ENCODE measurements at places on chromosomes 2 and 18. TPM values are rescaled to one million over a fixed set of nuclear protein-coding genes. Genes with fewer than 3 reads are reported as not detected.

SMPD4 gene
- 19.8 TPM for total RNA-seq

GRCh38 chr18:26723981-26724380, 141.5 kb downstream of the AQP4 start:
- DNase-seq, result no peak

PCBP1 gene
- 130 TPM for total RNA-seq

- no peak for DNase-seq
Measured at GRCh38 chr18:31592506-31593157, 955 bp downstream of the TTR start.

ZNF532 gene
- 81.2 TPM for total RNA-seq

DNA sequence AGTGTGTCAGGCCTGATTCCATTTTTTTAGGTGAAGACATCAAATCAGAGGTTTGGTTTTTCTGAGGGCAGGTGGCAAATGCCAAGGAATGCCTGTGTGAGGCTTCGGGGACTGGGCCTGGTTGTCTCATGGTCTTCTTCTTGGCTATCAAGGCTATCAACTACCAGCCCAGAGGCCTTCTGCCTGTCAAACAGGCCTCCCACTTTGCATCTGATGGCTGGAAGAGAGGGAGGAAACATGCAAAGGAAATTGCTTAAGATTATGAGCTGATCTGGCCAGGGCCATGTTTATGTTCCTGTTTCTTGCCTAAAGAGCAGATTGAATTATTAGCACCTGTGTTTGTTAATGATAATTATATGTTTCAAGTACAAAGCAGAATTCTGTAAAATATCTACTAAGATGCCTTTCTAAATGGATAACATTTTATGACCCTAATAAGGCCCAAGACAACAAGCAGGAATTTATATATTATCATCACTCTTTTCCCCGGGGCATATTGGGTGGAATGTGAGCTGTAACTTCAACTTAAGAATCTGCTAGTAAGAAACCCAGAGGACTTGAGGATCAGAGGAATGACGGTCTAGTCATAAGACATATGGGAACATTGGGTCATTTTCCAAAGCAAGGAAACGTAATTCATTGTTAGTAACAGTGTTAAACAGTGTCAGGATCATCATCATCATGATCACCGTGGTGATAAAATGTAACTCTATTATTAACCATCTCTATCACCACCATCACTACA, 123.2 kb downstream of the LYPD6B start:
- DNase-seq, result no peak

VWC2L gene
- not detected for total RNA-seq

DNA sequence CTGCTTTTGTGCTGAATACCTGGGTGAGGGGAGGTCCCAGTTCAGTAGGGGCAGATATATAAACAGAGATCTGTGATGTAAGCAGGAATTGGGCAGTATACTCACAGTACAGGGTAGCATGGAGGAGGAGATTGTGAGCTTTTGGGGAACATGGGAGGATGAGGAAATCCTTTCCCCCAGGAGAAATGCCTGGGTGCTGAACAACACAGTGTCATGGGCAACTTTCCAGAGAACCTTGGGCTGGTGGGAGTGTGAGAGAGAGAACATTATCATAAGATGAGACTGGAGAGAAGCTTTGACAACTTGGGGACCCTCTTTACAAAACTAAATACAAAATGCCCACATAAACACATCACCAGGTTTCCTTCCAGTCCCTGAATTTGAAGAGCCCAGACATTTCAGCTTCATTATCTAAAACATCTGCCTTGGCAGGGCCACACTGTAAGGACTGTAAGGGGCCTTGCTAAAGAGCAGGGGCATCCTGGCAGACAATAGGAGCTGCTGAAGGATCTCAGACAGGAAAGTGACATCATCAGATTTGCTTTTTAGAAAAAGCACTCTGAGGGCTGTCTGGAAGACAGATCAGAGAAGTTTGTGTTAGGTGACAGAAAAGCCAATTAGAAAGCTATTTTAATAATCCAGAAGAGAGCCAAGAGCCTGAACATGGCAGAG, 303.1 kb upstream of the FBXO11 start:
- DNase-seq, result no peak

SOWAHC gene
- total RNA-seq, result 32.5 TPM

DNA sequence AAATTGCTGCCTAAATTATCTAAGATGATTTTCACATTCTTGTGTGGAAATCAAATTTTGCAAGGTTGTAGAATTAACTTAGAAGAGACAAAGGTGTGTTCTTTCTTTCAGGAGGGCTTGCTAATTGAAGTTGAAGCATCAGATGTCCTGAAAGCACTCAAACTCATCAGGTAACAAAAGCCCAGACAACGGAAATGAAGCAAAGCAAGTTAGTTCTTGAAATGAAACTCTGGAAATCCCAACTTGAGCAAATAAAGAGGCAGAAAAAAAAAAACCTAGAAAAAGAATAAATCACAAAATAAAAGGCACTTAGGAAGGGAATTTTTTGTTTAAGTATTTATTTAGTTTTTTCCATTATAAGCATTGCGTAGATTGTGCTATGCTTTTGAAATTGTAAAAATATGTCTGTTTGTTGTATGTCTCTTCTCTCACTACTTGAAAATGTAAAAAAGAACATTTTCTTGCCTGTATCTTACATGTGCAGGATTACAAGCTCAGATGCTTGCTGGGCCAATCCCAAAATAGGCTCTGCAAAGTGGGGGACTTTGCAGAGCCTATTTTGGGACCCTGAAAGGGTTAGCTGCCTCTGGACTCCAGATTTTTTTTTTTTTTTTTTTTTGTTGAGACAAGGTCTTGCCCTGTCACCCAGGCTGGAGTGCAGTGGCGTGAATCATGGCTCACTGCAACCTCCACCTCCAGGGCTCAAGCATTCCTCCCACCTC, 46.7 kb downstream of the FAM161A start:
- no peak for DNase-seq

SERPINB13 gene
- total RNA-seq, result not detected

ZC3H6 gene
- 10.9 TPM for total RNA-seq

GRCh38 chr2:13227578-13227977, 510.8 kb downstream of the TRIB2 start:
- no peak for DNase-seq

KIF3C gene
- total RNA-seq, result 12.6 TPM

GRCh38 chr2:235541838-235542549, 48.2 kb downstream of the AGAP1 start:
- DNase-seq, result no peak

LAMA1 gene
- 0.88 TPM for total RNA-seq

RAX gene
- total RNA-seq, result not detected

CCT7 gene
- 192 TPM for total RNA-seq

DNA sequence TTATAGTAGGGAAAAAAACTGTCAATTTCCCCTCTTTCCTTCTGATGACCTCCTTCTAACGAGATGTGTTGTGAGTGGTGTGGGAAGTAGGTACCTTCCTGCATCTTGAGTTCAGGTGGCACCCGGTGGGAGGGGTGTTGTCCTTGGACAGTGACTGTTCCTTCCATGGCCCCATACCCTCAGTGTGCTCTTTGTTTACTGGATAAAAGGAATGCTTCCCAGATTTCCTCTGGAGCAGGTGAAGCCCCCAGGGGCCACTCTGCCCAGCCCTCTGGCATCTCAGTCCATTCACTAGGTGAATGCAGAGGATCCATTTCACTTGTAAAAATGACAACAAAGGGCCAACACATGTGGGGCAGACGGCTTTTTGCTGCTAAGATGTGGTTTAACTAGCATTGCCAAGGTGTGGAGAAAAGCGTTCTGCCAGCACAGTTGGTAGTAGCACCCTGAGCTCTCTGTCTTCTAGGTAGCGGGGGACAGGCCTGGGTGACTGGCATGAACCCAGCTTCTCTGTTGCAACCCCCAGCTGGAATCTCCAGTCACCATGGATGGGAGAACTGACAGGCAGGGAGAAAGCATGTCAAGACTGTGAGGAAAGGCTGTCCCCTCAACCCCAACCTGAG, 6.9 kb downstream of the GDF7 start:
- no peak for DNase-seq

DNA sequence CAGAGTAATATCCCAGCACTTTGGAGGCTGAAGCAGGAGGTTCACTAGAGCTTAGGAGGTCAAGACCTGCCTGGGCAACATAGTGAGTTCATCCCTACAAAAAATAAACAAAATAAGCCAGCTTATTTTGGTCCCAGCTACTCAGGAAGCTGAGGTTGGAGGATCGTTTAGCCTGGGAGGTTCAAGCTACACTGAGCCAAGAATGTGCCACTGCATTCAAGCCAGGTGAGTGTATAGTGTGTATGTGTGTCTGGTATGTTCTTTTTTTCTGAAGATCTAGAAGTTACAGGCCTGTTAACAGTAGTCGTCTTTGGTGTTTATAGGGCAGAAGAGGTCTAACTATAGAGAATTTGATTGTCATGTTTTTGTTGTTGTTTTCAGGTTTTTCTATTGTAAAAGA, 40.2 kb downstream of the ZC3H15 start:
- DNase-seq, result no peak

PTH2R gene
- 0.70 TPM for total RNA-seq

DNA sequence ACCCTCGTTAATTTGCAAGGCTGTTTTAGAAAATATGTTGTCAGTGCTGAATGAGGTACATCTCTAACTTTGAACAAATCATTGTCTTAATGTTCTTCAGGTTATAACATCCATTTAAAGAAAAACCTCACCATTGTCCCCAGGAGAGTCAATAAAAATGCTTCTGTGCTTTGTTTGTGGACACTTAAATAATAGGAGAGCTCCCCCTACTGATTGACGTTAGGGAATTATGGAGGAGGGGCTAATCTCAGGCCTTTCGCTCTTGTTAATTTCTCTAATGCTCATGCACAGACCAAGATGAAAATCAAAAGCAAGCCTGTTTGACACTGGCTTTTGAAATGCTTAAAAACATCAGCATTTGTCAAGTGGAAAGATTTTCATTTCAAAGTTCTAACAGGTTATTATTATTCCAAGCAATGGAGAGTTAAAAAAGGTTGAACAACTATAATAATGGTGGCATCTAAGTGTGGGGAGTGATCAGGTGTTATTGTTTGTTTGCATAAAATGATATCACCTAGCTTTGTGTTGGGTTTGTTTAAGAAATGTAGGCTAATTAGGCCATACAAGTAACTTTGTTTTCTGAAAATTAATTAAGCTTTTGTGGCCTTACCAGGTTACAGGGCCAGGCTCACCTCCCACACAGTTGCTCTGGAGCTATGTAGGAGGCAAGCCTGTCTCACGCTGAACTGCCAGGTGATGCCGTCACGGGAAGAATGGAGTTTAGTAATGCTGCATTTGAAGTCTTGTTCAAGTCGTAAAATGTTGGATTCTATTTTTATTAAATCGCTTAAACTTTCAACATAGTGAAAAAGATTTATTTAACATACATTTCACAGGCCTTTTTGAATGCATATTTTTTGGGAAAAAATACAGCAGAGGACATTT, 51.7 kb upstream of the SMIM21 start:
- no peak for DNase-seq

- DNase-seq, result no peak
Measured at GRCh38 chr18:79684787-79685186, 5.2 kb downstream of the CTDP1 start.

- DNase-seq, result no peak
Measured at GRCh38 chr2:60837123-60837522, 44.3 kb upstream of the REL start.

- no peak for DNase-seq
Measured at GRCh38 chr2:236746833-236747232, 177.2 kb downstream of the ACKR3 start.

DNA sequence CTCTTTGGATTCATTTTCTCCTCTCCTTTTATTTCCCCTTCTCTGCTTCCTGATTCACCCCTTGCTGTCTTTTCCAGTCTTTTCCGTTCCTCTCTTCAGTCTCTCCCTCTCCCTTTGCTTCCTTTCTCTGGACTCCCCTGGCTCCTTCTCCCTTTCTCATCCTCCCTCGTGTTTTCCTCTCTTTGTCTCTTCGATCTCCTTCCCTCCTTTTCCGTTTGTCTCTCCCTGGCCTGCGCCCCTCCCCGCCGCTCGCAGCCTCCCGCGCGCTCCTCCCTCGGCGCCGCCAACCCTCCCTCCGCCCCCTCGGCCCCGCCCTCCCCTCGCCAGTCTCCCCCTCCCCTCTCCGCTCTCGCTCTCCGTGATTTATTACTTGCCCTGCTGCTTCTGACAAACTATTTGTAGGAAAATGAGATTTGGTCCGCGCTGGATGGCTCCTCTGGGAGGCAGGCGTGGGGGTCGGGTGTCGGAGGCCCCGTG, 46.0 kb upstream of the PAX8 start:
- peak; percentile 33 for DNase-seq

ELOA2 gene
- not detected for total RNA-seq

DNA sequence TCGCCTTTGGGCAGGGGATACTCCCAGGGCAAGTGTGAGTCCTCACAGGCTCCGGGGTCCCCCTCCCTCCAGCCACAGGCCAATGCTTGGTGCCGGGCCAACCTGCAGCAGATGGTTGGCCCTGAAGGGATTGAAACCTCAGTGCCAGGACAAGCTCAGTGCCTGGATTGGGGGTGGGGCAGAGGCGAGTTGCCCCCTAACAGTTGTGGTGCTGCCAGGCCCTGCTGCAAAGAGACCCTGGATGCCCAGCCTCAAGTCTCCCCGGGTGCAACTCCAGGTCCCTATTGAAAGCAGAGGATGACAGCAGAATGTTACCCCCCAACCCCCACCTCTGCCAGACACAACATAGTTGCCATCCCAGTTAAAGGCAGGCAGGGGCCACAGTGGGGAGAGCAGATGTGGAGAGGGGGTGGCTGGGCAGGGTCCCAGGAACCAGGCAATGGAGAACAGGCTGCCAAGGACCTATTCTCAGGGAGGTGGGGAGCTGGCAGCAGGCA, 9.5 kb upstream of the RNF103 start:
- no peak for DNase-seq

ZNF804A gene
- total RNA-seq, result 7.9 TPM

DNA sequence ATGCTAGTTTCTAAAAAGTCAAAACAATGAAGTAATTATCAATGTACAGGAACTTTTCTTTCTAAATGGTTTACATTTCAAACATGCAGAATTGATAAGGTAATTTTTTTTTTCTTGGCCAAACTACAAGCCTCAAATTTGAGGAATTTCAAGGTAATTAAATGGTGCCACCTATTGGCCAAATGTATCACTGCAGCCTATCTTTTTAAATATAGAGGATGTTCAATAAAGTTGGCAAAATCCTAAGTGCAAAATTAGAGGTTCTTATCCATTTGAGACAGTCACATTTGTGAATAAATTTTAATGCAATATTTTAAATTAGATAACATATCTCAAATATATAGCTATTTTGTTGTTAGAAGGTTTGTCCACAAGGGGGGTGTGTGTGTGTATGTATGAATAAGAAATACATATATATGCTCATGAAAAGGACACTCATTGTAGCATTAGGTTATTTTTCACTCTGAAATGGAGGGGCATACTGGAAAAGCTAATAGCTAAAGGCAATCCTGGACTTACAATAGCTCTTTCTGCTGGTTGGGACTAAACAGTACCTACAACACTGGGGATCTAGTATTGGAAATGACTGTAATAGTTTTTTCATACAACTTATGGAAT, 26.2 kb downstream of the MMADHC start:
- DNase-seq, result no peak

DNA sequence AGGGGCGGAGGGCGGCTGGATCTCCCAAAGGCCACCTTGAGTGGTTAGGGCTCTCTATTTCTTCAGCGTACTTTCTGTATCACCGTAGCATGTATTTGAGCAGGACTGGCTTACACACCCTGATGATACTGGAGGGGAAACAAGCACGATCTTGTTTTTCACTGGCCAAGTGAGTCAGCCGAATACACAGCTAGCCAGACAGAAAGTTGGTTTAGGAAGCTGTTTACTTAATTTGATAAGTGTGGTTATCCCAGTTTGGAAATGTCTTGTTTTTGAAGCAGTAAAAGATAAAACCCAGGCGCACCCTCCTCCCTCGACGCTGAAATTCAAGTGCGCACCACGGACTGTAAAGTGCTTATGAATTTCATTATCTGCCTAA, 582 bp downstream of the RIOK3 start:
- no peak for DNase-seq
